ENCODE measurements at places on chromosomes 2 and 18.

GRCh38 chr2:25184254-25184653 lies 15.9 kb upstream of the POMC start:
- no peak for DNase-seq

GRCh38 chr2:223597076-223597475 lies 5.1 kb downstream of the SCG2 start:
- DNase-seq: no peak

DNA sequence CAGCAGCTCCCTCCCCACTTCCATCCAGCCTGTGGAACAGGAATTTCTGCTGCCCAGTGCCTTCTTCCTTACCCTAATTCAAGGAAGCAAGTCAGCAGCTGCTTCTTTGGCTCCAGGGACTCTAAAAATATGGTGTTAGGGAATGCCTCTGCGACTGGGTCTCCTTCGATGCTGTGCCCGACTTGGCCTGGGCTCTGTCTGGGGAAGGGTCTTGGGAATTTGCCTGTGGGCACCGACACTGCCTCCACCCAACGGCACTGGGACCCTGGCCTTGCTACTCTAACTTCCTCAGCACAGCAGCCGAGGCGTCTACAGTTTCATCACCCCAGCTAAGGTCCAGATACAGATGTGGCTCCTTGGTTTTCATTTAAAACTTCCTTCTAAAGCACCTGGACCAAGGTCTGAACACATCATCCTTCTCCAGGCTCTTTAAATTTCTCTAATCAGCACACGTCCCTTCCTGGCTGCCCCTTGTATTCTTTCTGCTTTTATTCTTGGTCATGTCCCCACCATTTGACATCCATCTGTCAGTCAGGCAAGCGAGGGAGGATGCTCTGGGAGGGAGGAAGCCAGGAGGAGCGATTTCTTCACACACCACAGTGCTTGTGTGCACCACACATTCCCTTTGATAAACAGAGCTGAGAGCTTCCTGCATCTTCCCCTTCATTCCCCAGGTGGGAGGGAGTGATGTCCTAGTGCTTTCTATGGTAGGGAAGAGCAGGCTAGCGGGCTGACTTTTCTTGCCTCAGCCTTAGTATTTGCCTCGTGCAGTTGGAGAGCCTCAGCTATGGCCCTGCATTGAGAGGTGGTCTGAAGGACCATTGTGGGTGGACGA lies 6.8 kb downstream of the LBH start:
- no peak for DNase-seq

DNA sequence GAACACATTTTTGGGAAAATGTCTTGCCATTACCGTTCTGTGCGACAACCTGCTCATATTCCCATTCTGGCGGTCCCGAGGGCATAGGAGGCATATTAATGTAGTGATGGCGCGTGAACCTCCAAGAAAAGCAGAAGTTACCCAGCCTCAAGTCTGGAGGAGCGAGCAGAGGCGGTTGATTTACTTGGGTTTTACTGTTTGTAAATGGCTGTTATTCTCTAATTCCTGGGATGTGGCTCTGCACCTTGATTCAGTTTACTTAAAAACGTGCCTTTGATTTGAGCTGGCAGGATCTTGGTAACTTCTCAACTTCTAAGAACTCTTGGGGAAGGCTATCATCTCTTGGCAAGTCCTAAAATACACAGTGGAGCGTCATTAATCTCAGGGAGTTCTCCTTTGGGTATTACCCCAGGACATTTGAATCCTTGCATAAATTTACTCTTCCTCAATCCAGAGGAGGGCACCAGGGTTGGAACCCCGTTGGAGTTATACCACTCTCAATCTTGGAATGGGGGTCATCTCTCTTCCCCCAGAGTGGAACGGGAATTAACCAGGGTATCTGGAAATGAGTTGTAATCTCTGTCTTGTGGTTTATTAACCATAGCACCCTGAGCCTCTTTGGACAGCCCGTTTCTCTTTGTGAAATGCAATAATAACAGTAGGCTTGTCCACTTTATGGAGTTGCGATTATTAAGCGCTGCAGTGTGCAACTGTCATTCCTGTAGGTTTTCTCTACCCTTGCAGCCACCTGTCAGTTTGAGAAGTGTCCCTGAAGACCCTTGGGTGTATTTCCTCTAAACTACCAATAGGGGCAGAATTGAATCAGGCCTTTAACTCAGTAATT lies 2.1 kb downstream of the HK2 start:
- peak; percentile 38 for DNase-seq

- no peak for DNase-seq
Measured at GRCh38 chr2:143802242-143802641, 673.0 kb downstream of the ARHGAP15 start.

GRCh38 chr2:215022418-215022817 lies 116.0 kb downstream of the ABCA12 start:
- no peak for DNase-seq

DNA sequence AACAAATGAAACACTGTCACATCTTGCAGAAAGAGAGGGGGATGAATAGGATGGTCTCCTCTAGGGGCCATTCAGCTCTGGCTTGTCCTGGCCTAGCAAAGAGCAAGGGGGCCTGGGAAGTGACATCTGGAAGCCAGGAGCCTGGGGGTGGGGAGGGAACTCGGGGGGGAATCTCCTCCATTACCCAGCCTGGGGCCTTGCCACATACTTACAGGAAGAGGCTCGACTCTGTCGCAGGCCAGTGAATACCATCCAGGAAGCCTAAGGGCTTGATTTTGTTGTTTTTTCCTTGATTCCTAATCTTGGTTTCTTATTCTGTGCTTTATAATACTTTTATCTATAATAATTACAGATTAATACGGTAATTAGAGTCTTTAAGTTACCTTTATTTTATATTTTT lies 797.5 kb upstream of the ID2 start:
- DNase-seq: no peak

DNA sequence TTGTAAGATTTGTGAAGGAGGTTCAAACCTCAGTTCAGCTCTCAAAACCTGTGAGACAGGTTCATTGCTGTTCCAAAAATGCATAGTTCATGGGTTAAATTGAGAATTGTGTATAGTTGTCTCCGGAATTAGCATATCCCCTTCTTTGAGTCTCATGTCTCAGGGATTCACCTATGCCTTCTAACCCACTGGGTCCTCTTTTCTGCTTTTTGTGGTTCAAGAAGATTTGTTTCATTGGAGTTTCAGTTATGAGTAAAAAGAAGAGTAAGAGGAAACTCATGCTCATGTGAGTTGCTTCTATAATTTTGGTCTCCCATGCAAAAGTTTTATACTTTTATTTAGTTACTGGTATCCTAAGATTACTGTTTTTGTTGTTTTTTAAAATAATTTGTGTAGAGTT lies 1219.8 kb upstream of the ZEB2 start:
- no peak for DNase-seq

DNA sequence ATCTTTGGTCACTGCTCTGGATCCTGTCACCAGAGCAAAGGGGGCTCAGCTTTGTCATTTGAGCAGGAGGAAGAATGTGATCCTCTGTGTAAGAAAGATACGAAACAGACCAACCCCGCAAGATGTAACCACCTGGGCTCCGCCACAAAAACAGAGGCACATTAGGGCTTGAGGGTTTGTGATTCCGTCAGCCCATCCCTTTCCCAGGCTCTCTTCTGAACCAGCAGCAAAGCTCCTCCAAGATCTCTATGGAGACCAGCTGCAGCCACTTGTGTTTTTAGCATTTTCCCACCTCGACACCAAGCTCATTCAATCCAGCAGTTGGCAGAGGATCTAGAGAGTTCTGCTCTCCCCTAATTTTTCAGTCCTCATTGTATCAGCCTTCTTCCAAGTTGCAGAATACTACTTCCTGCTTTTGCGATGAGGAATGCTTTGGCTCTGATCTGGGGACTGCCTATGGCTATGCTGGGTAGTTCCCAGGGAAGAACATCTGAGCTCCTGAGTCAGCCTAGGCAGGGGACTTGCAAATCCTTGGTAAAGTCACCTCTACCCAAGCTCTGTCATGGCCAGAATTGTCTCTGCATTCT lies 139.6 kb upstream of the RAB12 start:
- DNase-seq: no peak

DNA sequence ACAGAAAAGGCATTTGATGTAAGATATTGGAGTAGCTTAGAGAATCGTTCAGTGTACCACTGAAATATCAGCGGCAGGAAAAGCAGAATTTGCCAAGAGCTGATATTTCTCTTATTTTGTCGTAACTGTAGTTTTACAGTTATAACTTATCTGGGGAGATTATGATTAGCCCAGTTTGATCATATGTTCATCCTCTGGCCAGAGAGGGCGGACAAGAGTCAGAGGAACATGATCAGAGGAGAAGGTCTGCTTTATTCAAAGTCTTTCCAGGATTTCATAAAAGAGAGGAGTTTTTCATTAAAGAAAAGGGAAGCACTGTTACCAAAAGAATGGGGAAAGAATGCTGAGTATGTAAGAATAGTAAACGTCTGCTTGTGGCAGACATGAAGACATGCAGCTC lies 1655.6 kb downstream of the DPP10 start:
- DNase-seq: no peak

- DNase-seq: no peak
Measured at GRCh38 chr2:181998891-181999654, 13.4 kb downstream of the PPP1R1C start.

- DNase-seq: no peak
Measured at GRCh38 chr18:77255426-77256105, 5.9 kb downstream of the GALR1 start.

DNA sequence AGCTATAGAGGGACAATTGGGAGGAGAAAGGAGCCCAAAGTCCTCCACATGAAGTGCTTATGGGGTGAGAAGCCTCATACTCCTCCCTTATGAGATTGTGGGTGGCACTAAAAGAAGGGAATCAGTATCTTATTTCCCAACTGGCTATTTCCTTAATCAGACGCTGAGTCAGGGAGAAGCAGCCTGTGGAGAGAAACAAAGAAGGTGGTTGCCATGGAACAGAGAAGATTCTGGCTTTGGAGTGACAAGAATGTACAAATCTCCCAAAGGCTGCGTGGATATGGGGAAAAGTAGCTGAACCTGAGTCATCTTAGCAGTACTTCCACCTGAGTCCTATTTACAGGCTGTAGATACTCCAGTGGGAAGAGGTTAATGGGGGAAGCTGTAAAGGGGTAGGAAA lies 115.8 kb upstream of the CWC22 start:
- no peak for DNase-seq

- DNase-seq: no peak
Measured at GRCh38 chr2:111618978-111619902, 264.8 kb downstream of the ANAPC1 start.

DNA sequence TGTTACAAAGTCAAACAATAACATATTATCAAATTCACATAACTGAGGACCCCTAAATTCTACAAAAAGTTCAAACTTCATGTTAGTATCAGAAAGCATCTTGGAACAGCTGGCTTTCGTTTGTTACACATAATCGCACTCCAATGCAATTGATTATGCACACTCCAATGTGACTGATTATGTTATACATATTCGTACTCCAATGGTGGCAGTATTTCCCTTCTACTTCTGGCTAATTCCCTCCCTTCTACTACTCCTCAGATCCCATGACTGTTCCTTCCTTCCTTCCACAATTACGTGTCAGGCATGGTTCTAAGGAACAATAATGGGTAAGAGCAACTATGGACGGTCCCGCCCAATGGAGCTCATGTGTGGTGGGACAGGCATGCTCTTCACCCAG lies 137.1 kb upstream of the CCDC150 start:
- no peak for DNase-seq

DNA sequence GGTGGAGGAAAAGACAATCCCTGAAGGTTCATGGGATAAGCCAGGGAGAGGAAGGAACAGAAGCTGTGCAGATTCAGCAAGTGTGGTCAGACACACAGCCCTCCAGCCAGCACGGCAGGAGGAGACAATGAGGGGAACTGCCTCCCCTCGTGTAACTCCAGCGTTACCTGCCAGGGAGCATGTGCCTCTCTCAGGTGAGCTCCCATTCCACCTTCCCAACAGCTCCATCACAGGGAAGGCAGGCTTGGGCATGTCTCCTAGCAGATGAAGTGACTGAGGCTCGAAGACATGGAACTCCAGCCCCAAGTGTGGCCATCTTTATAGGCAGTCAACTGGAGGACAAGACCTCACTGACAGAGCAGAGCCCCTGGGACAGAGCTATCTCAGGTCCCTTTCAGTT lies 47.4 kb downstream of the ZBTB7C start:
- DNase-seq: no peak

DNA sequence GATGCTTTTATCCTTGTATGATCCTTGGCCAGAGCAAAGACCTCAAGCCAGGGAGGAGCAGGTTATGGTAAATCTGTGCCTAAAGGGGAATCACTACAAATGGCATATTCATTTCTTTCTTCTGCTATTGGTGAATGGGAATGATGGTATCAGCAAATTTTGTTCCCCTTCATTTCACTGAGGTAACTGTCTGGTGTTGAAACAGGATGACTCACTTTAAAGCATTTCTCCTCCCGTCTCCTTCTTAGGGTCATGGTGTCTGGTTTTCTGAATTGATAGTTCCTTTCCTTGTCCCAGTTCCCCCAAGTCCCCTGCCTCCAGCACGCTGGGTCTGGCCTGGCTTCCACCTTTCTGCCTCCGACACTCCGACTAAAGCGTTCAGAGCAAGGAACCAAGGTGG lies 109.2 kb downstream of the MREG start:
- DNase-seq: no peak

DNA sequence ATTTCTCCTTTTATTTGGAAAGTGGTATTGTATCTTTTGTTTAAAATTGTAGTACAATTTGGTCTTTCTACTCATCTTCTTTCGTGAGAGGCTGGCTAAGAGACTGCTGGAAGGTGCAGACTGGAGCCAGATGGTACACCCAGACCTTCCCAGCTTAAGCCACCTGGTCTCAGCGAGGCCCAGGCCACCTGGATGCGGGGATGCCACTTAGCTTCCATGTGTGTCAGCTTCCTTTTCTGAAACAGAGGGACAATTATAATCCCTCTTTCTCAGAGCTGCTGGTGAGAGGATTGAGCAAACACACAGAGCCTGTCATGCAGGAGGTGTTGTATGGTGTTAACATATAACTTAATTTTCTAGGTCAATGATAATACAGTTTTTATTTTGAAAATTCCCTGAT lies 17.4 kb downstream of the FARP2 start:
- DNase-seq: no peak

GRCh38 chr2:33304032-33304864 lies 172.2 kb upstream of the RASGRP3 start:
- DNase-seq: no peak

DNA sequence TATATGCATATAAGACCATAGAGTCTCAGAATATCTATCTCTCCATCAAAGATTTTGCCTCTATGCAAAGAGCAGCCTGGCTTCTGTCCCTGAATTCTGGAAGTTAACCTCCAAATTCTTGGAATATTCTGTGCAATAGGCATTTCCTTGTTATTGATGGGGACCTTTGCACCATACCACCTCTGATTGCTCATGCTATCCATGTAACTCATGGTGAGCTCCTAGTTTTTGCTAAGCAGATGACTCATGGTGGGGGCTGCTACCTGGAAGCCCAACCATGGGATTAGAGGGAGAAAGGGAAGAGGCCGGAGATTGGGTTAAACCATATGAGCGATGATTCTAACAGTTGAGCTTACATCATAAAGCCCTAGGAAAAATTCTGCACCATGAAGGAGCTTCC lies 310.2 kb upstream of the FIGN start:
- DNase-seq: no peak

DNA sequence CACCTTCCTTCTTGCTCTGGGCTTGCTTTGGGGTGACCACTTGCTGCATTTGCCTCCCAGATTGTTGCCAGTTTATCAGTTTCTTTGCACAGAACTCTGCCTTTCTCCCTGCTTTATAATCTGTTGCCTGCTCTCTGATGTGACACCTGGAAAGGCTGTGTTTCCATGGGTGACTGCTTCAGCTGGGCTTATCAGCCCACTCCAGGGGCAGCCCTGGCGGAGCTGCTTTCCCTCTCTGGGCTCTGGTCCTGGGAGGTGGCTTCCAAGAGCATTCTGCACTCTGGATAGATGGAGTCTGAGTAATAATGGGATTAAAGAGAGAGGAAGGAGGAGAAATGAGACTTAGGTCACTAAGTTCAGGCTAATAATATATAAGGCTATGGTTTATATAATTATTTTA lies 352.7 kb downstream of the TSN start:
- DNase-seq: no peak
